B cell (primary cell): ENCODE measurements at places on chromosomes 11 and 22. TPM values are rescaled to one million over a fixed set of nuclear protein-coding genes. Genes with fewer than 3 reads are reported as not detected.
A peak's percentile ranks its signal among the peaks of the same experiment; 100 is the strongest.

GRCh38 chr22:49768077-49768910 lies 59.4 kb downstream of the BRD1 start:
- DNase-seq: no peak
- H3K27ac ChIP-seq: no peak overlapping the region
- no peaks in the 10 kb centered on the region for H3K4me1 ChIP-seq

DNA sequence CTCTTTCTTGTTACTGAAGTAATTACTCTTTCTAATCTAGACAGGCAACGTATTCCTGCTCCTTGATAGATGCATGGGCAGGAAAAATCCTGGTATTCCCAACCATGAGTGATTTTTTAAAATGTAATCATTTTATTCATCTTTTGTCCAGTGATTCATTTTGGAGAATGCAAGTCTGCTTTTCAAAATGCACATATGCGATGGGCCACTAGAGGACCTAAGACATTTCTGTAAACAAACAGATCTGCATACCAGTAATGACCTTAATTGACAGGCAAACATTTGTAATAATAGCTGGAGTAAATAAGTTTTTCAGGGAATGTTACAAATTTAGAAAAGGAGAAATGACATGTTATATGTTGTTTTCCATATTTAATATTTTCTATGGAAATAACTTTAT lies 1167.6 kb downstream of the JRKL start:
- no peaks in the 10 kb centered on the region for H3K4me1 ChIP-seq
- no peak overlapping the region for H3K4me3 ChIP-seq
- no peaks in the 10 kb centered on the region for H3K27me3 ChIP-seq
- DNase-seq: no peak
- H3K36me3 ChIP-seq: no peaks in the 10 kb centered on the region

LRRC56 gene
- 6.6 and 11.8 TPM in 2 replicates for polyA plus RNA-seq

DNA sequence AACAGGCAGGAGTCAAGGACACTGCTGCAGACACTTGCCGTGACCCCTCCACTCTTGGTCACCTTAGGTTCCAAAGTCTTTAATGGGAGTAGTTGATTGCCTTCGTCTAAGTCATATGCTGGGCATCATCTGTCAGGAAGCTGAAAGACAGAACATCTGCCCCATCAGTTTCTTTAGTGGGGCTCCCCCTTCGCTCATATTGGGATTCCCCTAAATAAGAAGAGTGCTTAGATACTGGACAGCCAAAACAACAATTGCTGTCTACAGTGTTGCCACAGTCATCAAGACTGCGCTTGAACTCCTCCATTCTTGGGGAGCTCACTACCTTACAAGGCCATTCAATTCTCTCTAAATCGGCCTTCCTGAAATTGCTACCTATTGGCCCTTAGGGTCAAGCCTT lies 58.5 kb downstream of the UBASH3B start:
- H3K4me1 ChIP-seq: peaks cover 71% of the 10 kb centered on the region
- H3K27ac ChIP-seq: peak overlapping the region; percentile 82
- no peaks in the 10 kb centered on the region for H3K36me3 ChIP-seq
- peak; percentile 83 for DNase-seq

DNA sequence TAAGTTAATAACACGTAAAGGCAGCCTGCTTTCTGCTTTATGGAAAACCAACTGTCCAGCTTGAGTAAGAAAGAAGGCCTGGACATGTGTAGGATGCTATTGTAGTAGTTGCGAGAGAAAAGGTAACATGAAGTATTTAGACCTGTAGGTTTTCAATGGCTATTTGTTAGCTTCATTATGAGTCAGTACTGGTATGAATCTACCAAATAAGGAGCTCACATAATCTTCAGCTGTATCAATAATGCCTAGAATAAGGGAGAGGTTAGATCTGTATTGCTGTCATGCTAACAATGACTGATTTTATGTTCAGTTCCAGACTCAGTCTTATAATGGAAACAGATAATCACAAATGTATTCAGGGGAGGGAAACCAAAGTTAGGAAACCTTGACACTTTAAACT lies 550.3 kb downstream of the CNTN5 start:
- H3K27ac ChIP-seq: no peak overlapping the region
- no peak overlapping the region for H3K4me3 ChIP-seq
- no peaks in the 10 kb centered on the region for H3K27me3 ChIP-seq
- H3K36me3 ChIP-seq: no peaks in the 10 kb centered on the region

DNA sequence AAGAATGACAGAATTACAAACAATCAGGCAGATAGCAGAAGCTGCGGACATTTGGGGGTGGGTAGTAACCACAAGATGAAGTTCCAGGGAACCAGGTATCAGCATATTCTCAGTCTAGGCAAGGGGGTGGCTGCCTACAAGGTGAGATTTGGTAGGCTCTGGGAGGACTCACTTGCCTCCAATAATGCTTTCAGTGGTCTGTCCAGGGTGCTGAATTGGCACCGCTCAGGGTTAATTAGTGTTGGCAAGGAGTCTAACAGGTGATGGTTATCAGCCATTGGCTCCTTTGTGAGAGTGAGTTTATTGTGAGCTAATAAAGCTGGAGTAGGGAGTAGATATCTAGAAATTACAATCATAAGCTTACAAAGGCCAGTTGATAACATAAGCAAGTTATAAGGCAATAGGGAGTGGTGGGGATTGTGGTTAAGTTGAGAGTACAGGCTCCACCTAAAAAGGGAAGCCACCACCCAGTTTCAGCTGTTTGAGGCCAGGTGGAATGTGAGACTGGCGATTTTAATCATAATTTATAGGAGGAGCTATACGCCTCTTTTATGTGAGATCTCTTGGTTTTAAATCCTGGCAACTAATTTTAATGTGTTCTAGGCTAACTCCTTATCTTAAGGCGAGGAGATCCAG lies 320.5 kb downstream of the MIAT start:
- H3K36me3 ChIP-seq: no peaks in the 10 kb centered on the region
- H3K27ac ChIP-seq: no peak overlapping the region
- no peaks in the 10 kb centered on the region for H3K4me1 ChIP-seq
- H3K4me3 ChIP-seq: no peak overlapping the region
- no peaks in the 10 kb centered on the region for H3K27me3 ChIP-seq

DNA sequence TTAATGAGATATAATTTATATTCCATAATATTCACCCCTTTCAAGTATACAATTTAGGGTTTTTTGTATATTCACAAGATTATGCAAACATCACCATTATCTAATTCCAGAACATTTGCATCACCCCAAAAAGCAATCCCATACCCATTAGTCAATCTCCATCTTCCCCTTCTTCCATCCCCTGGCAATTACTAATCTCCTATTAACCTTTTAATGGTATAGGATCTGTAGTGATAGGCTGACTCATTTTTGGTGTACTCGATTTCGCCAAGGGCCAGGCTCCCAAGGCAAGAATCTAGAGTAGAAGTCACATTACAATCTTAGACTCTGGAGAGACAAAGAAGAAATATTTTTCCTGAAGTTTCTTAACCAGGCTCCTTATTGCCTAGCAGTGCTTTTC lies 113.4 kb downstream of the GAB2 start:
- no peaks in the 10 kb centered on the region for H3K4me1 ChIP-seq
- H3K27ac ChIP-seq: no peak overlapping the region

GAL3ST1 gene
- polyA plus RNA-seq: 0.50 and 0.70 TPM in 2 replicates

DNA sequence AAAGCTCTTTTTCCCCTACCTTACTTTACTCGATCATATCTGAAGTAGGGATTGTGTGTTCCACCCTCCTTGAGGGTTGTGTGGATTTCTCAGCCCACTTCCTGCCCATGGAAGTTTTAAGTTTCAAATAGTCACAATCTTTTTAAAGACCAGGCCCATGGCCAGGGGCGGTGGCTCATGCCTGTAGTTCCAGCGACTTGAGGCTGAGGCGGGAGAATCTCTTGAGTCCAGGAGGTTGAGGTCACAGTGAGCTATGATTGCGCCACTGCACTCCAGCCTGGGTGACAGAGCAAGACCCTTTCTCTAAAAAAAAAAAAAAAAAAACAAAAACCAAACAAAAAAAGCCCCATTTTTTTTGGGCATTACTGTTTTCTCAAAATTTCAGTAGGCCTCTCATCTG lies 36.3 kb upstream of the LRRC10B start:
- no peaks in the 10 kb centered on the region for H3K36me3 ChIP-seq
- no peak overlapping the region for H3K27ac ChIP-seq
- DNase-seq: no peak
- no peaks in the 10 kb centered on the region for H3K27me3 ChIP-seq

SYTL2 gene
- polyA plus RNA-seq: 0.68 and 0.86 TPM in 2 replicates

GRCh38 chr11:122100037-122100755 lies 15.8 kb downstream of the BLID start:
- H3K4me3 ChIP-seq: no peak overlapping the region
- no peaks in the 10 kb centered on the region for H3K36me3 ChIP-seq
- no peak for DNase-seq

ZBTB16 gene
- 5.7 and 16.0 TPM in 2 replicates for polyA plus RNA-seq

DNA sequence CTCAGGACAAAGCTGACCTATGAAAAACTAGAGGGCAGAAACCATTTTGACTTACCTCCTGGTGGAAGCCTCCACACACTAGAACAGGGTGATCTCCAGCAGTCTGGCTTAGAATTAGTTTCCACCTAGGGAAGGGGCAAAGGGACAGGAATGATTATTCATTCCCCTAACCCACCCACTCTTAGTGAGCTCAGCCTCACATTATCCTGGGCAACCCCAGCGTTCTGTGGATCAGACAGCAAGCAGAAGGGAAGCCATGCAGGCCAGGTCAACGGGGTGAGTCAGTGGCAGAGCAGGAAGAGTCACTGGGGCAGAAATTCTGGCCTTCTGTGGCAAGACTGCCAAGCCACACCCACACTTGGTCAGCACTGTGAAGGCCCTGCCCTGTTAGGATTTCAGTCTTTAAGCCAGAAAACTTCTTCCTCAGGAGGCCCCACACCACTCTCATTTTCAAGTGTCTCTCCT lies 10.5 kb downstream of the NUMA1 start:
- H3K4me1 ChIP-seq: peaks cover 17% of the 10 kb centered on the region
- H3K27ac ChIP-seq: no peak overlapping the region
- H3K27me3 ChIP-seq: no peaks in the 10 kb centered on the region
- peaks cover 3% of the 10 kb centered on the region for H3K36me3 ChIP-seq
- no peak for DNase-seq
